ENCODE measurements at places on chromosomes 13 and 19.

DNA sequence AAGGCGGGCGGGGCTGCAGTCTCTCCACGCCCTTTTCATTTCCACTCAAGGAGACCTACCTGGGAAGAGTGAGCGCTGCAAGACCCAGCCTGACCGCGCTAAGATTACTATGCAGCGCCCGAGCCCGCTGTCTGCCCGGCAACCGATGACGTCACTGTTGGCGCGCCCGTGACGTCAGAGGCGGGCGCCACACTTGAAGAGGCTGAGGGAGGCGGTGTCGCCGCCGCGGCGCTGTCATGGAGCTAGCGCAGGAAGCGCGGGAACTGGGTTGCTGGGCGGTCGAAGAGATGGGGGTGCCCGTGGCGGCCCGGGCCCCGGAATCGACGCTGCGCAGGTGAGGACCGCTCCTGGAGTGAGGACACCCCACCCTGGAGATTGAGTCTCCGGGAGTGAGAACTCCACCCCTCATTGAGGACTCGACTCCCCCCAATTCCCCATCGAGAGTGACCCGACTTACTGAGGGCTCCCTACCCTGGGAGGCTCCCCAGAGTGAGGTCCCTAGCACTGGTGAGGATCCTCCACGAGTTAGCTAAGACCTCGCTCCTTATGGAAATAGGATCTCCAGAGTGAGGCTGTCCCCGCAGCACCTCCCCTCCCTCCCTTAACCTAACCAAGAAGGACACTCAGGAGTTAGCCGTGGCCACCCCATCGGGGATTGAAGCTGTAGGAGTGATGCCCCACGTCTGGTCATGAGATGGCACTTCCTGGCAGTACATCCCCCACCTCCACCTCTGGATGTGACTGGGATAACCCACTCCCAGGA lies at the start of gene HAUS5:
HAUS5 (plus strand) TSS at position 177 of the 763 bp plus-strand sequence; CDS start at position 237, 60 bp downstream.
- DNase-seq, result peak; percentile 95

- no peak for DNase-seq
Observed at GRCh38 chr13:57933606-57934005, 302.1 kb downstream of the PCDH17 start.

GRCh38 chr13:99376924-99377323 lies 69.7 kb upstream of the GPR183 start:
- no peak for DNase-seq

DNA sequence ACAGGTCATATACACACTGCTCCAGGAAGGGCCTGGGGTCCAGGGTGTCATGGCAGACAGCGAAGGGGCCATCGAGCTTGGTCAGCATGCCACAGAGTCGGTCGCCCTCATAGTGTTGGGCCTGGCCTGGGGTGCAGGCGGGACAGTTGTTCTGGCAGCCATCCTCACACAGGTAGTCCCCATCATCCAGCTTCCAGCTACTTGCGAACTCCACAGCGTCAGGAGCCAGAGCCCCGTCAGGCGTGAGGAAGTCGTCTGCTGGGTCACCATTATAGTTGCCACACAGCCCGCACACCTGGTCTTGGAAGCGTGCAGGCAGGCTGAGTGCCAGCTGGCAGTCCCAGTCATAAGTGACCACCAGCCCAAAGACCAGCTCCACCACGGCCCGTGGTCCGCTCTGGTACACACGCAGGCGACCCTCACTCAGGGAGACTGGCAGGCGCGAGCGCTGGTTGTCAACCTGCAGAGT lies 16.2 kb downstream of the FCGBP start:
- DNase-seq, result no peak

- no peak for DNase-seq
Observed at GRCh38 chr13:57353831-57354230, 186.8 kb downstream of the PRR20E start.

- DNase-seq, result no peak
Observed at GRCh38 chr13:30796631-30797601, 61.6 kb downstream of the ALOX5AP start.

- DNase-seq, result no peak
Observed at GRCh38 chr19:11102944-11103343, 13.7 kb downstream of the LDLR start.

- DNase-seq, result peak; percentile 42
Observed at GRCh38 chr19:50266896-50267295, 62.3 kb downstream of the KCNC3 start.

GRCh38 chr19:46977548-46977947 lies 42.1 kb upstream of the NPAS1 start:
- DNase-seq, result no peak

- DNase-seq, result no peak
Observed at GRCh38 chr13:72221276-72221962, 354.4 kb upstream of the DACH1 start.

DNA sequence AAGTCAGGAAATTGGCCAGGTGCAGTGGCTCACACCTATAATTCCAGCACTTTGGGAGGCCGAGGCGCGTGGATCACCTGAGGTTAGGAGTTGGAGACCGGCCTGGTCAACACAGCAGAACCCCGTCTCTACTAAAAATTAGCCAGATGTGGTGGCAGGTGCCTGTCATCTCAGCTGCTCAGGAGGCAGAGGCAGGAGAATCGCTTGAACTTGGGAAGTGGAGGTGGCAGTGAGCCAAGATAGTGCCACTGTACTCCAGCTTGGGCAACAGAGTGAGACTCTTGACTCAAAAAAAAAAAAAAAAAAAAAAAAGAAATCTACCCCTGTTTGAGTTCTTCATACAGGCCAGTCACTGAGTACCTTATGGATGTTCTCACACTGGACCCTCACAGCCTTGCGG lies 42.0 kb downstream of the SLC15A1 start:
- DNase-seq, result no peak

DNA sequence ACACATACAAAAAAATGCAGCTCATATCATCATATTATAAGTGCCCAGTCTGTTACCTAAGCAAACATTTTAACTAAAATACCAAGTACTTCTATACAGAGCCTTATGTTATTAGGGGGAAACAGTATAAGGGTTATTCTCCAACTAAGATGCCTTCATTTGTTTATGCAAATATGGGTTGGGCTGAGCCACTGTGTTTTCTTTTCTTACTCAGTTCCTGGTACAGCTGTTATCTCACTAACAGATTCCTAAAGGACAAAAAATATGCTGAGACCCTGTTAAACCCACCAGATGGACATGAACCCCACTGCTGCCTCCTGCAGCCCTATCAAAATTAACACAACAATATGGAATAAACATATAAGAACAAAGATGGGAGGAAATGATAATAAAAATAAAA lies 34.5 kb upstream of the SMAD9 start:
- DNase-seq, result no peak

DNA sequence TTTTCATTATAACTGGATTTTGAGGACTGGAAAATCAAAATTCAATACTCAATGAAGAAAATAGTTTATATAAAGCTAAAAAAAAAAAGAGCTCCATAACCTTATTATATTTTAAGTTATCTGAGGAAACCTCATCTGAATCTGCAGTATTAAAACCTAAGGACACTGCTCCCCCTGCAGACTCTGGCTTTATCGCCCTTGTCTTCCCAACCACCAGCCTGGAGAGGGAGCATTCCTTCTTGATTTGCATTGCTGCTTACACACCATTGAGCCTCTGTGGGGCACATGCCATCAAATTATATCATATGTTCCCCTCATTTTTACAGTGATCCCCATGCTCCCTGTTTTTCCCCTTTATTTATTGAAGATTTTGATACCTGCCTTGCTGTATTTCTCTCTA lies 871.4 kb upstream of the GPC6 start:
- DNase-seq, result no peak

- DNase-seq, result no peak
Observed at GRCh38 chr19:16141043-16141442, 2.4 kb upstream of the HSH2D start.

DNA sequence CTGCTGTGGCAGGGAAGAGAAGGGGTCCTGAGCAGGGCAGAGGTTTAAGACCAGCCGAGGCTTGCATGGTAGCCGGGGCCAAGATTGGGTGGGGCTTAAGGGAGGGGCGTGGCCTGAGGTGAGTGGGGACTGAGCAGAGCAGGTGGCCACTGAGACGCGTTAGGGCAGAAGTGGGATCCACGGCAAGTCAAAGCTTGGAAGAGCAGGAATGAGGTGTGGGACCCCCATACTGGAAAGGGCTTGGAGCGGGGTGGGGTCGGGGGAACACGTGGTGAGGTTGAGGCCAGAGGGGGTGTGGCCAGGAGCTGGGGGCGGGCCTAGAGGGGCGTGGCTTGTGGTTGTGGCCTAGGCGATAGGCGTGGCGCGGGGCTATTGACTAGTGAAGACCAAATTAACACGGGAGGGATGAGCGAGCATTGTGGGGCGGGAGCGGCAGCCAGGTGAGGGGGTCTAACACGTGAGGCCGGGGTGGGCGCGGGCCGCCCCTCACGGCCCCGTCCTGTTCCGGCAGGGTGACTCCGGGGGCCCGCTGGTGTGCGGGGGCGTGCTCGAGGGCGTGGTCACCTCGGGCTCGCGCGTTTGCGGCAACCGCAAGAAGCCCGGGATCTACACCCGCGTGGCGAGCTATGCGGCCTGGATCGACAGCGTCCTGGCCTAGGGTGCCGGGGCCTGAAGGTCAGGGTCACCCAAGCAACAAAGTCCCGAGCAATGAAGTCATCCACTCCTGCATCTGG lies 3.3 kb downstream of the CFD start:
- DNase-seq, result peak; percentile 88

DNA sequence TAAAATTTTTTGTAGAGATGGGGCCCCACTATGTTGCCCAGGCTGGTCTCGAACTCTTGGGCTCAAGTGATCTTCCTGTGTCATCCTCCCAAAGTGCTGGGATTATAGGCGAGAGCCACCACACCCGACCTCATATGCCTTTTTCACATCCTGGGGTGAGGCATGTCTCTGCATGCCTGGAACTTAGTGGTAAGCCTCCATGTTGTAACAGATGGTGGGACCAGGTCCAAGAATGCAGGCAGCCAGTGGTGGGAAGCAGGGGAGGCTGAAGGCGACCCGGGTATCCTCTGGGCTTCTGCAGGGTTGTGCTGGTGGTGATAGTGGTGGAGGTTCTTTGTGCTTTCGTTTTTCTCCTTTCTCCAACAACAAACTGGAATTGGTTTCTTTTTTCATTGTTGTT lies 30.1 kb upstream of the CCDC124 start:
- DNase-seq, result no peak

GRCh38 chr19:30671622-30672051 lies 299.5 kb downstream of the ZNF536 start:
- DNase-seq, result no peak

DNA sequence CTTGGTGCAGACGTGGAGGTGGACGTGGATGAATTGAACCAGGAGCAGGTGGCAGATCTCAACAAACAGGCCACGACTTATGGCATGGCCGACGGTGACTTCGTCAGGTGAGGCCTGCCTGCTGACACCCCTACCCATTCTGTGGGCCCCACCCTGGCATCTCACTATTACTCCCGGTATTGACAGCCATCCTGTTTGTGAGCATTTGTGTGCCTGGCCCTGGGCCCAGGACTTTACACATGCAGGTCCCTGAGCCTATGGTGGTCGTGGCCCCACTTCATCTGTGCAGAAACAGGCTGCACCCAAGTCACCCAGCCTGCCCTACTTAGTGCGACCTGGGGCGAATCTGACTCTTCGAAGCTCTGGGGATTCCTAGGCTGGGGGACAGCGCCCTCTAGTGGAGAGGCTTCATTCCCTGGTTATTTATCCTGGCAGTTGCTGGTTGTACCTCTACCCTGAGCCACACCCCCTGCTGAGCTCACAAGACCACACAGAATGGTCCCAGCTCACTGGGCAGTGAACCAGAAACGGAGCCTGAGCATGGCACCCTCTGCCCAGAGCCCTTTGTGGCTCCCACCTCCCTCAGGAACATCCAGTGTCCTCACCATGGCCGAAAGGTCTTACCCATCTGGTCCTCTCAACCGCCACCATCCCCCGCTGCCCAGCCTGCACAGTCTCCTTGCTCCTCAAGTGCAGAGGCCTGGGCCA lies 16.9 kb downstream of the ZNF296 start:
- peak; percentile 91 for DNase-seq

- DNase-seq, result no peak
Observed at GRCh38 chr19:7263521-7263920, 30.7 kb downstream of the INSR start.

DNA sequence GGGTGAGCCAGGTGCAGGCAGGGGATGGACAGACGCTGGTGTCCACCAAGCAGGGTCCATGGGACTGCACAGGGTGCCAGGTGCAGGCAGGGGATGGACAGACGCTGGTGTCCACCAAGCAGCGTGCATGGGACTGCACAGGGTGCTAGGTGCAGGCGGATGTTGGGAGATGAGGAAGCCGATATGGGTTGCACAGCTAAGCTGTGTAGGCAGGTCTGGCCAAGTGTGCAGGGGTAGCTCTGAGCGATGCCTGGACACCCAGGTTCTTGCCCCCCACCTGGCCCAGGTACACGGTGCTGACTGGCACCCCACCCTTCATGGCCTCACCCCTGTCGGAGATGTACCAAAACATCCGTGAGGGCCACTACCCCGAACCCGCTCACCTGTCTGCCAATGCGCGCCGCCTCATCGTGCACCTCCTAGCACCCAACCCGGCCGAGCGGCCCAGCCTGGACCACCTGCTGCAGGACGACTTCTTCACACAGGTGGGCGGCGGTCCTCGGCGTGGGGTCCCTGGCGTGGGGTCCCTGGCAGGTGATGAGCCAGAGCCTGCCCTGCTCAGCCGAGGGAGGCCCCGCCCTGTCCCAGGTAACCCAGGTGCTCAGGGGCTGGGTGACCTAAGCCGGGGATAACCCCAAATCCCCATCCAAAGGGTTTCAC lies 3.9 kb downstream of the PLK5 start:
- DNase-seq, result no peak

- DNase-seq, result no peak
Observed at GRCh38 chr19:757811-758668, 7.1 kb downstream of the MISP start.

DNA sequence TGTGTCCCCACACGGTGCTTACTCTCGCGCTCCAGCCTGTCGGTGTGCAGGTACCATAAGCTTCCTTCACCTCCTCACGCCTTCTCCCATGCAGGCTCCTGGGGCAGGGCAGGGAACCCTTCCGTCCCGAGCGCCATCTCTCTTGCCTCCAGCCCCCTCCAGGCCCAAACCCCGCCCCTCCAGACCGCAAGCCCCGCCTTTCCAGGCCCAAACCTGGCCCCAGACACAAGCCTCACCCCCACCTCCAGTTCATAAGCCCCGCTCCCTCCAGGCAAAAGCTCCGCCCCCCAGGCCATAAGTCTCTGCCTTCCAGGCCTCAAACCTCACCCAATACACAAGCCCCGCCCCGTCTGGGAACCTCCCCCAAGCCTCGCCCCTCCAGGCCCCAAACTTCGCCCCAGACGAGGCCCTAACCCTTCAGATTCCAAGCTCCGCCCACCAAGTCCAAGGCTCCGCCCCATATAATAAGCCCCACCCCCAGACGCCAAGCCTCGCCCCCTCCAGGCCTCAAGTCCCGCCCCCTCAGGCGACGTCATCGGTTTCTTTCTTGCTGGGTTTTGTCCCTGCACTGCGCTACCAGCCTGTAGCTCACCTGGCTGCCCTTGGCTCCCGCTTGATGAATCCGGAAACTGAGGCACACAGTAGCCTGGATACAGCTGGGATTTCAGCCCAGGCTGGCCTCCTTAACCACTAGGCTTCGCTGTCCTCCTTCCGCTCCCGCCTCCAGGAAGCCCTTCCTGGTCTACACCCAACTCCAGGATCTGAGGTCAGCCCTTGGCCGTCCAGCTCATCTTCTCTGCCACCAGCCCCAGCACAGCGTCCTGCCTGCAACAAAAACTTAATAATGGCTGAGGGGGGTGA lies 16.1 kb downstream of the MKNK2 start:
- DNase-seq, result peak; percentile 79

All from activated naive CD4-positive, alpha-beta T cell treated with anti-CD3 and anti-CD28 coated beads, Interleukin-2, amount 10 ng/mL, durations not matched to agents 7 days and 5 days (primary cell).